ENCODE measurements at places on chromosomes 3 and 15. TPM values are rescaled to one million over a fixed set of nuclear protein-coding genes. Genes with fewer than 3 reads are reported as not detected.

The PLCH1 gene
- 1.0 TPM for total RNA-seq

The FGD5 gene
- 0.51 TPM for total RNA-seq

The SPINT1 gene
- 128 TPM for total RNA-seq

The CHRD gene
- under 0.01 TPM for total RNA-seq

The XCR1 gene
- total RNA-seq, result not detected

The GOLGA6L26 gene
- total RNA-seq, result not detected

The CNTN4 gene
- total RNA-seq, result 0.81 TPM

The CYP11A1 gene
- 1.6 TPM for total RNA-seq

The SOX2 gene
- total RNA-seq, result not detected

The CDHR4 gene
- total RNA-seq, result not detected

The STX19 gene
- total RNA-seq, result not detected

The SNRPA1 gene
- total RNA-seq, result 9.5 TPM

The NIT2 gene
- 17.1 TPM for total RNA-seq

The NDN gene
- total RNA-seq, result 56.5 TPM

The STRIT1 gene
- not detected for total RNA-seq

The WDR93 gene
- total RNA-seq, result 0.25 TPM
